ENCODE measurements at places on chromosomes 7 and 10. TPM values are rescaled to one million over a fixed set of nuclear protein-coding genes. Genes with fewer than 3 reads are reported as not detected.

- H3K27me3 ChIP-seq: no peaks in the 10 kb centered on the region
- peaks cover 2% of the 10 kb centered on the region for H3K4me1 ChIP-seq
- H3K27ac ChIP-seq: no peak overlapping the region
Observed at GRCh38 chr7:80312139-80312661, 177.6 kb downstream of the GNAI1 start.

- no peaks in the 10 kb centered on the region for H3K36me3 ChIP-seq
- no peak for DNase-seq
- H3K27ac ChIP-seq: no peak overlapping the region
- H3K27me3 ChIP-seq: no peaks in the 10 kb centered on the region
Observed at GRCh38 chr7:44750921-44751571, 2.4 kb downstream of the ZMIZ2 start.

DNA sequence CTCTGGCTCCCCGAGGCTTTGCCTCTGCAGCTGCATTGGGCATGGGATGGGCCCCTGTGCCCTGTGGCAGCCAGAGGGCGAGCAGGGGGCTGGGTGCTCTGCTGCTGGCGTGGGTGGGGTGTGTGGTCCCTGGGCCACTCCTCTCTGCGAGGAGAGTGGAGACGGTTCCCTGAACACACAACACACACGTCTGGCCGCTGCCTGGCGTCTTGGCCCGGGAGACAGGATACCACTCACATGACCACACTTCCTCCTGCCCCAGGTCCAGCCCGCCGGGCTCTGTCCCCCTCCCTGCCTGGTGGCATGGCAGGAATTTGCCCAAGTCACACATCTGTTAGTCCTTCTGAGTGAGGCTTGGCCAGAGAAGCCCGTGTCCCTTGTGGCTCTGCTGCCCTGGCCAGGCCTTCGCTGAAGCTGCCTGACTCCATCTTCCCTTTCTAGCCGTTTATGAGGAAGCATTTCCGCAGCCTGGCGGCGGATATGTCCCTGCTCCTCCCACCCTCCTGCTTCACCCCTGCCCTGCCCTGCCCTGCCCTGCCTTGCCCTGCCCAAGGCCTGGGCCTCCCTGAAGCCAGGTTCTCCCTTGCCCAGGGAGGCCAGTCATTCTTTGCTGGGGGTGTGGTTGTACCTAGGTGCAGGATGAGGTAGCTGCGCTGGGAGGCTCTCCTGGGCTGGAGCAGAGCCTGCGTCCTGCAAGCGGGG lies 3.0 kb downstream of the BRI3 start:
- peaks cover 4% of the 10 kb centered on the region for H3K4me1 ChIP-seq
- no peaks in the 10 kb centered on the region for H3K27me3 ChIP-seq
- H3K27ac ChIP-seq: peak overlapping the region; percentile 20
- no peak overlapping the region for H3K4me3 ChIP-seq

- H3K36me3 ChIP-seq: no peaks in the 10 kb centered on the region
- no peaks in the 10 kb centered on the region for H3K27me3 ChIP-seq
- H3K4me3 ChIP-seq: no peak overlapping the region
- DNase-seq: no peak
Observed at GRCh38 chr7:42012313-42012712, 224.7 kb downstream of the GLI3 start.

- H3K36me3 ChIP-seq: no peaks in the 10 kb centered on the region
- no peak overlapping the region for H3K4me3 ChIP-seq
- H3K27me3 ChIP-seq: no peaks in the 10 kb centered on the region
Observed at GRCh38 chr7:78490524-78490923, 692.0 kb downstream of the PHTF2 start.

DNA sequence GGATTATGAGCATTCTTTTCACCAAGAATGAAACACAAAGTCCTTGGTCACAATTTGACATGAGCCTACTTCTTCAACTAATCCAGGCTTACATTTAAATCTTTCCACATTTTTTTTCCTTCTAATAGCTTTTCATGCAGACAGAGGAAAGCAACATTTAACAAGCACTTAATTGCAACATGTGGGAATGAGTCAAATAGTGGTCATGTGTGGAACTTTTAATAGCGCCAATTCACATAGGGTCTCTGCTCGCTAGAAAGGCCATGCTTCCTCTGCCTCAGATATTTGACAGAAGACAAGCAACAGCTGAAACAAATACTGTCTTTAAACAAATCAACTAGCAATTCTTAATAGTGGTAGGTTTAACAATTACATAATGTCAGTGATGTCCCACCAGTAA lies 285.9 kb upstream of the ETV1 start:
- H3K27ac ChIP-seq: no peak overlapping the region
- no peaks in the 10 kb centered on the region for H3K4me1 ChIP-seq
- no peaks in the 10 kb centered on the region for H3K27me3 ChIP-seq
- DNase-seq: no peak
- H3K36me3 ChIP-seq: no peaks in the 10 kb centered on the region
- no peak overlapping the region for H3K4me3 ChIP-seq

- H3K4me3 ChIP-seq: no peak overlapping the region
- no peaks in the 10 kb centered on the region for H3K27me3 ChIP-seq
- peak overlapping the region; percentile 19 for H3K27ac ChIP-seq
- DNase-seq: no peak
Observed at GRCh38 chr7:7696458-7697119, 21.8 kb downstream of the RPA3 start.

DNA sequence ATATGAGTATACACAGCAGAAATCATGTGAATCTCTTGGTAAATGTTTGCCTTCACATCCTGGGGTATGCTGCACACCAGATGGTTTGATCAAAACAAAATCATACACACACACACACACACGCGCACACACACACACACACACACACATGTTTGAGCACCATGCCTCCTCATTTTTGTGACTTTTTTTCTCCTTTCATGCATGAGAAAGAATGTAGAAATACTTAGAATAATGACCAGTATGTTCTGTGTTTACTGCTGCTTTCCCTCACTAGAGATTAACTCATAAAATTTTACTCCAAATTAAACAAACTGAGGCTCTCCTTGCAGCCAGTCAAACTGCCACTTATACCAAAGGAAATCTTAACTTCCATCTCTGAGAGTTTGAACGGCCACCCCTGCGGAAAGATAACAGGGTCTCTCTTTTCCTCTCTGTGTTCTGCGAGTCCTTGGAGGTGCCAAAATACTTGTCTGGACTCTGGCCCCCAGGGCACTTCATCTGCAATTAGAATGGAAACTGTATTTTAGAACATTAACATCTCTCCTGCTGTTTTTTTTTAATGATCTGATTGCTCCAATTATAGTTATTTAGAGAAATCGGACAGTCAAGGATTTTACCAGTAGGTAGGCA lies 320.8 kb upstream of the NFE2L3 start:
- no peaks in the 10 kb centered on the region for H3K4me1 ChIP-seq
- H3K27me3 ChIP-seq: no peaks in the 10 kb centered on the region
- H3K27ac ChIP-seq: no peak overlapping the region
- DNase-seq: no peak
- H3K4me3 ChIP-seq: no peak overlapping the region

DNA sequence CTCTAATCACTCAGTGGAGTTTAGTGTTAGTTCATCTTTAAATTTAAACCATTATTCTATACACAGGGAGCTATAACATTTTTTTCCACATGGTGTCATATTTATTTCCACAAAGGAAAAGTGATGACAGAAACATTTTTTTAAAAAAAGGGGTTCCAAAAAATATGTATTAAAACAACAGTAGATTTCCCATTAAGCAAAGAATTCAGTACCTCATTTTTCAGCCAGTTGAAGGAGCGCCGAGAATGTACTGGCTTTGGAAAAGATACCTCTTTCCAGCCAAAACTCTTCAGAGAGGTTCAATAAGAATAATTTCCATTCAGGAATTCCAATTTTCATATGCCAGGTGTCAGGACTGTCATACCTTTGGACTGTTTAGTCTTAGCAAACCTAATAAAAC lies 250.5 kb upstream of the MEOX2 start:
- no peaks in the 10 kb centered on the region for H3K4me1 ChIP-seq
- H3K27ac ChIP-seq: no peak overlapping the region
- DNase-seq: no peak
- H3K36me3 ChIP-seq: no peaks in the 10 kb centered on the region

DNA sequence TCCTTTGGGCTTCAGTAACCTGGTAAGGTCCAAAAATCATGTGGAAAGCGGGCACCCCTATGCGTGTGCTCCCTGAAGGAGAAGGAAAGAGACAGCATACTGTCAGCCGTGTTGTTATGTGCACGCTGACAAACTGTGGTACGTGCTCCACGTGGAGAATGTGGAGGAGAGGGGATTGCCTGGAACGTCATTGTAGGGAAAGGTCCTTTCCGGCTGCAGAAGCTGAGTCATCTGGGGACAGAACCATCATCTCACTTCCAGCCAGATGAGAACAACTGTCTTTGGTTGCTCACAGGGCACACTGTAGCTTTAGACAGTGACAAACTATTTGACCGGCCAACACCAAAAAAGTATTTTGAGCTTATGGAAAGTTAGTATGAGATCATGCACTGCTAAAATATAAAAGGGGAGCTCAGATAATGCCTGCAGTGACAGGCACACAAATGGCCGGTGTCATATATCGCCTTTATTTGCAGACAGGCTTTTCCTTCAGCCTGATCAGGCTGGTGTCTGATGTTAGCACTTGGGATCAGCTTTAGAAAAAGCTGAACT lies 38.8 kb upstream of the GRB10 start:
- H3K27ac ChIP-seq: no peak overlapping the region
- H3K36me3 ChIP-seq: no peaks in the 10 kb centered on the region
- H3K4me3 ChIP-seq: no peak overlapping the region
- H3K4me1 ChIP-seq: no peaks in the 10 kb centered on the region
- H3K27me3 ChIP-seq: no peaks in the 10 kb centered on the region
- no peak for DNase-seq

DNA sequence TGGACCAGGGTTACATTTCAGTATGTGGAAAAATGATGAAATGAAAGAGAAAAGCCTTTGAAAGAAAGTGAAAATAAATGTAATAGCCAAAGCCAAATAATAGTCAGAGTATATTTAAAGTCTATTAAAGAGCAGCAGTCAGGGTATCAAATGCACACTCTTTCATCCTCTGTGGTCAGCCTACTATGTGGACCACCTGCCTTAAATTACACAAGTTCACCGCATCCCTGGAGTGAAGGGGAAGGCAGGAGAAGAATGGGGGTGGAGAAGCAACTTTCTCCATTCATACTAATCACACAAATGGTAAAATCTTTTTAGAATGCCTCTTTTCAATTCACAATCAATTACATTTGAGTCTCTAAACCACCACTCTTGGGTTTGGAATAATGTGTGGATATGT lies 16.0 kb downstream of the TWIST1 start:
- no peak overlapping the region for H3K4me3 ChIP-seq
- H3K27ac ChIP-seq: no peak overlapping the region
- no peaks in the 10 kb centered on the region for H3K27me3 ChIP-seq

DNA sequence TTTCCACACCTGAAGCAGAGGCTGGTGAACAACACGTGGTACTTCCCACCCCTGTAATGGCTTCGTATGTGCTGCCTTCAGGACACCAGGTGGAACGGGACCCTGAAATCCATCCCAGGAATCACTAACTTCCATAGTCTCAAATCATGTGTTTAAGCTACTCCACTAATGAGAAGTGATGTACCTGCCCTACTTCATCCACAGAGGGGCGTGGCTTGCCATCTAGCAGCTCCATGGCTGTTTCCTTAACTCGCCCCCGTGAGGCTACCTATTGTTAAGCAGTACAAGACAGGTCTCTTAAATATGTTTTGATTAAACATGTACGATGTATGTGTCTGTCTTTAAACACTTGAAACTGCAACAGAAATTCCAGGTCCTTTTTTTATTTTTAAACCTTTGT lies 31.8 kb downstream of the ARL3 start:
- no peaks in the 10 kb centered on the region for H3K4me1 ChIP-seq
- no peak for DNase-seq
- no peaks in the 10 kb centered on the region for H3K27me3 ChIP-seq
- H3K36me3 ChIP-seq: peaks cover 3% of the 10 kb centered on the region
- H3K27ac ChIP-seq: no peak overlapping the region

DNA sequence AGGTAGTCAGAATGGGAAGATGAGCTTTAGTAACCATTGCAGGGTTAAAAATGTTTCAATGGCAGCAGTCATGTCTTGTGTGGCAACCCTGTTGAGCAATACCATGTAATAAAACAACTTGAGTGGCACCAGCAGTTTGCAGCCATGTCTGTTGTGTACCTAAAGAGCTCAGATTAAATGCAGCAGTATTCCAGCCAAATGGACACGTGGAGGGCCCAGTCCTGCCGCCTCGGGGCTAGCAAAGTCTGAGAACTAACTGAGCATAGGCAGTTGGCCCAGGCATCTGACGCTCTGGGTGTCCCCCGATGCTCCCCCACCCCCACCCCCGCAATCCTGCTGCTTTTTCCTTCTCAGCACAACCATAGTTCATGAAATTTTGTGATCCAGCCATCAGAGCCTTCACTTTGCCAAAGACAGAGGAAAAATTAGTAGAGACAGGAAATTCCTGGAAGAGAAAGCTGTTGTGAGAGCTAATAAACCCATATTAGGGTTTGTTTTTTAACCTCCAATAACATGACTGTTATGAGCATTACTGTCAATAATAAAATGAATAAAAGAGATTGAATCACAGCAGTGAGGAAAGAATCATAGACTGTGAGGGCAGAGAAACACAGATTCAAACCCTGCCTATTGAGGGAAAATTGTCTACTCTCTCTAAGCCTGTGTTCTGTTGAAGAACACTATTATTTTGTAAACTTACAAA lies 220.6 kb upstream of the RHOBTB1 start:
- no peaks in the 10 kb centered on the region for H3K36me3 ChIP-seq
- peak; percentile 45 for DNase-seq
- peaks cover 2% of the 10 kb centered on the region for H3K4me1 ChIP-seq
- H3K27ac ChIP-seq: no peak overlapping the region

Gene DRGX
- not detected for total RNA-seq

Gene SFTPA1
- 1.7 TPM for total RNA-seq

Gene ATOH7
- 0.23 TPM for total RNA-seq

Gene GPR26
- total RNA-seq: not detected

Gene SLC26A3
- total RNA-seq: not detected

Gene SGPL1
- 31.8 TPM for total RNA-seq

Gene HOXA11
- 0.81 TPM for total RNA-seq

Gene NXPH1
- total RNA-seq: not detected

All from aorta (tissue), 5 donors.